ENCODE measurements at places on chromosomes 5 and 9.

GRCh38 chr9:82117026-82117811 is 128.6 kb downstream of the SPATA31D1 start:
- DNase-seq: peak; percentile 72

- DNase-seq: no peak
Measured at GRCh38 chr5:149641000-149641576, 59.8 kb downstream of the ARHGEF37 start.

GRCh38 chr9:113481176-113481787 is 17.8 kb downstream of the RGS3 start:
- no peak for DNase-seq

DNA sequence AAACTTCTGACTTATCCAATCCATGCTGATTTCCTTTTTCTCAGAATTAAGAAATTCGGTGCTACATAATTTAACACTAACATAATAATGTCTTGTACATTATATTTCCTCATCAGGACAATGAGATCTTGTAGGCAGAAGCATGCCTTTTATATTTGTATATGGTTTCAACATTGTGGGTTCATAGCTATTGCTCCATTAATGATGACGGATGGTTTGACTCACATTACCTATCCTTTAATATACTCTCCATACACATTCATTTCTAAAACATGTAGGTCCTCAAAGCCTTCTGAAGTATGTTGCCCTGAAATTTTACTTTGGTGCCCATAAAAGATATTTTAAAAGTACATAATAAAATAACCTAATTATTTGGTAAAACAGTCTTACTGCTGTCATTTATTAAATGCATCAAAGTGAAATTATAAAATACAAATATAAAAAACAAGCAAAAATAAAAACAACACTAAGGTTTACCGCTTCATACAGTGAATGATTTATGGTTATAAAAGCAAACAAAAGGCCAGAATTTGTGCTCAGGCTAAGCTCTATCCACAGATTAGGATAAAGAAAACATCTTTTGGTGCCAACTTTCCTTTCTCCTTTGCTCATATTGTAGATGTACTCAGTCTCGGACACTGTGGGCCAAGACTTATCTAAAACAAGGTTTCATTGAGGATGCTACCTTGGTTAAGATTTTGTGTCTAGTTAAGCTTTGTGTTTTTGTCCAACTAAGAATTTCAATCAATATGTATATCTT is 61.2 kb upstream of the GCNT4 start:
- no peak for DNase-seq

DNA sequence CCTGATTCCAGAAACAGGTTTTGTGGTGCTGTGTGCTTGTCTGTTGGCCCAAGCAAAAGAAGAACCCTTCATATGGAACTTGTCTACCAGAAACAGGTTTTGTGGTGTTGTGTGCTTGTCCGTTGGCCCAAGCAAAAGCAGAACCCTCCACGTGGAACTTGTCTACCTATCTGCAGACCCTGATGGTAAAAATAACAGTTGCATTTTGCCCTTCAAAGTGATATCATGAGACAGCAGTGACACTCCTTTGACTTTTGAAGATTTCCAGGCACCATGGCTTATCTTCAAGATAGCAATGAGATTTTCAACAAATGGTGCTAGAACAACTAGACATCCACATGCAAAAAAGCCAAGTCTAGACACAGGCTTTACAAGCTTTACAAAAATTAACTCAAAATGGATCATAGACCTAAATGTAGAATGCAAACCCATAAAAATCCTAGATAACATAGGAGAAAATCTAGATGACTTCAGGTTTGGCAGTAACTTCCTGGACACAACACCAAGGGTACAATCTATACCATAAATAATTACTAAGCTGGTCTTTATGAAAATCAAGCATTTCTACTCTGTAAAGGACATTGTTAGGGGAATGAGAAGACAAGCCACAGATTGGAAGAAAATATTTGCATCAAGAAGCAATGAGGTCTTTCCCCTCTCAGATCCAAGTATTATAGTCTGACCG is 16.8 kb downstream of the MACROH2A1 start:
- DNase-seq: no peak

GRCh38 chr5:137888863-137889759 is at the start of gene PKD2L2:
Gene PKD2L2, plus strand, starts transcription at chr5:137889457. Its CDS starts 35 bp downstream, at chr5:137889492.
- DNase-seq: peak; percentile 45

GRCh38 chr9:16343249-16344237 is 526.9 kb downstream of the BNC2 start:
- no peak for DNase-seq

- DNase-seq: no peak
Measured at GRCh38 chr9:89710697-89711096, 105.9 kb downstream of the GADD45G start.

- no peak for DNase-seq
Measured at GRCh38 chr5:180642181-180642775, 7.1 kb downstream of the FLT4 start.

GRCh38 chr9:31820426-31820825 is 564.0 kb upstream of the ACO1 start:
- no peak for DNase-seq

- no peak for DNase-seq
Measured at GRCh38 chr5:89260254-89260653, 377.3 kb upstream of the MEF2C start.

DNA sequence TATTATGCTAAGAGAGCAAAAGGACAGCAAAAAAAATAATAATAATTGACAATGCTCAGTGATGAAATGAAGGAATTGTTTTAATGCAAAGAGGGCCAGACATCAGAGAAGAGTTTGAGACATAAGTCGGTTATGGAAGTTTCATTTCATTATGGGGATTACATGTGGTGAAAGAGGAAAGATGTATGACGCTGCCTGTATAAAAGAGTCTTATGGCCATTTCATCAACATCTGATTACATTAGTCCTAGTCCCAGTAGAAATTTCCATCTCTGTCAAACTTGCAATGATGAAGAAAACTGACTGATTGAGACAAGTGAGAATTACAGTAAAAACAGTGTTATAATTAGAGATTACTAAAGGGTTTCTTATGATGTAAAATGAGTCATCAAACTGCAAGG is 900.6 kb upstream of the CDH9 start:
- DNase-seq: no peak

GRCh38 chr5:154570572-154571324 is 92.7 kb upstream of the HAND1 start:
- no peak for DNase-seq

GRCh38 chr9:84966876-84967830 is 297.6 kb downstream of the NTRK2 start:
- no peak for DNase-seq

DNA sequence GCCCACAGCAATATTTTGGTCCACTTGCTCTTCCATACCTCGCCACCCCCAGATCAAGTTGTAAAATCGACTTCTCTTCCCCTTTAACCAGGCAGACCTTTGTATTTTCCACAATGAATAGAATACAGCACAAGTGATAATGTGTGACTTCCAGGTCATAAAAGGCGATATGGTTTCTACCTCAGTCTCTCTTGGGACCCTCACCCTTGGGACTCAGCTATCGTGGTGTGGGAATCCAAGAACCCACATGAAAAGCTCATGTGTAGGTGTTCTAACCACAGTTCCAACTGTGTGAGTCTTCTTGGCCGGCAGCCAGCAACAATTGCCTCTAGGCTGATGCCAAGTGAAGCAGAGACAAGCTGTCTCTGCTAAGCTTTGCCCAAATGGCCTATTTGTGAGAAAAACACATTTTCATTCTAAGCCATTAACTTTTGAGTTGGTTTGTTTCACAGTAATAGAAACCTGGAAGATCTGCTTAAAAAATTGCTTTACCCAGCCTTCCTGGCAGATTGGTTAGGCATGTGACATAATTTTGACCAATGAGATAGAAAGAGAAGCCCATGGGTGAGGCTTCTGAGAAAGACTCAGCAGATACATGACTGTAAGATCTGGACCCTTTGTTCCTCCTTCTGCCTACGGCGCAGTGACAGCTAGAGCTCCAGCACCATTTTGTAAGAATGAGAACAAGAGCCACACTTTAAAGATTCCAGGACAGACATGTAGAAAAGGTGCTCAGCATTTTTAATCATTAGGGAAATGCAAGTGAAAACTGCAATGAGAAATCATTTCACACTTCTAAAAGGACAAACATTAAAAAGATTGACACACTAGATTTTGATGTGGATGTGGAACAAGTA is 18.3 kb upstream of the MLLT3 start:
- no peak for DNase-seq

DNA sequence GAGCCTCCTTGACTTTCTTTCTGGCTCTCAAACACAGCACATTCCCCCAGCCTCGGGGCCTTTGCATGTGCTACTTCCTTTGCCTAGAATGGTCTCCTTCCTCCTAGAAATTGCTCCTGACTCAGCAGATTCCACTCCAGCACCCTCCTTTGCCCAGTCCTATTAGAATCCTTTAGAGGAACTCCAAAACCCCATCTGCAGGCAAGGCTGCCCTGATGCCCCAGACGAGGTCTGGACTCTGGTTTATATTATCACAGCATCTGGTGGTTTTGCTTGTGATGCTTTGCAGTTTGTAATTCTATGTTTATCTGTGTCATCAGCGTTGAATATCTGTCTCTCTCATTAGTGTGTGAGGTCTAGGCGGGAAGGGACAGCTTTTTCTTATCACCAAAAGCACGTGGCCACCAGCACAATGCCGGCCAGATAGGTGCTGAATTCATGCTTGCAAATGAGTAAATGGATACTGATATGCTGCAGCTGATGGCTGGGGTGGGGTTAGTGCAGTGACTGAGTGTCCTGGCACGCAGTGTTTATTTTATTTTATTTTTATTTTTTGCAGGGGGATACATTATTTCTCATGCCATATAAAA is 30.0 kb upstream of the ANKH start:
- peak; percentile 67 for DNase-seq

DNA sequence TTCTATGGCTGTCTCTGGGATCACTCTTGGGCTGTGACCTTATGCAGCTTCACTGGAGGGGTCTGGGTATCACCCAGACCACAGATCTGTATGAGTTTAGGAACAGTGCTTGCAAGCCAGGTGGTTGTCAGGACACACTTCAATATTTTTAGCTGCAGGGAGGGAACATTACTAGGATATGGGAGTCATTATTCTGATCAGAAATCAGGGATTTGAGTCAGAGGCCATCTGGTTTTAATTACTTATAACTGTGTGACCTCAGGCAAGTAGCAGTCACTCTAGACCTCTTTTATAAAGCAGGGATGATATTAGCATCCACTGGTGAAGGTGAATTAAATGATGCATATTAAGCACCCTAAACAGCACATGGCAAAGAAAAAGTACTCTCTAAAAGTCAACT is 60.1 kb upstream of the NMUR2 start:
- no peak for DNase-seq

DNA sequence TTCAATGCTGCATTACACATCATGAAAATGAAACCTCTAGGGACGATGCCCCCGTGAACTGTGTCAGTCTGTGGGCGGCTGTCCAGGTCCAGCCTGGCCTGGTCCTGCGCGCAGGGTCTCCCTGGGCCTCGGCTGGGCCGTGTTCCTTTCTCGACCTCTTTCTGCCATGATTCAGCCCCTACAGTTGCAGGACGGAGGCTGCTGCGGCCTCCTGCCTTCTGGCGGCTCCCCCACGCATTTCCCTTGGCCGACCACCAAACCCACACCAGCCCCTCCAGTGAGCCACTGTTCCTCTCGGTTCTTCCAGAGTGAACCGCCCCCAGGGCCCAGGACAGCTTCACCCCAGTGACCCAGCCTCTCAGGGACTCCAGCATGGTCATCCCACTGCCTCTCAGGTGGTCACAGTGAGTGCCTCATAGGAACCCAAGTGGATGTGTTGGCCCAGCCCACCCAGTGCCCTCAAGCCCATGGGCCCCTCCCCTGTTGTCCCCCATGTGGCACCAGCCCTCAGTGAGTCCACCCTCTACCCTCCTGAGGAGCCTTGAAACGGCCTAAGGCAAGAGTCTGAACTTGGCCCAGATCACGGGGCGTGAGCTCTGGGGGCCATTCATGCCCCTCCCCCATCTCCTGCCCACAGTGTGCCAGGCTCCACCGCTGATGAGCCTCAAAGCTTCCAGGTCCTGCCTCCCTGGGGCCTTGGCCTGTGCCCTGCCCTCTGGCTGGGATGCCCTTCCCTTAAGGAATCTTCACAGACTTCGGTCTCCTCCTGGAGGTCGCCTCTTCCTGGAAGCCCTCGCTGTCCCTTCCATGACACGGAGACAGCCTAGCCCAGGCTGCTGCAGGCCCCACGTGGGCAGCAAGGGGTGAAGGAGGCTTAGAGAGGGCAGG is 10.0 kb upstream of the CLIC3 start:
- no peak for DNase-seq

GRCh38 chr9:109411798-109412352 is 86.2 kb downstream of the PTPN3 start:
- peak; percentile 14 for DNase-seq

DNA sequence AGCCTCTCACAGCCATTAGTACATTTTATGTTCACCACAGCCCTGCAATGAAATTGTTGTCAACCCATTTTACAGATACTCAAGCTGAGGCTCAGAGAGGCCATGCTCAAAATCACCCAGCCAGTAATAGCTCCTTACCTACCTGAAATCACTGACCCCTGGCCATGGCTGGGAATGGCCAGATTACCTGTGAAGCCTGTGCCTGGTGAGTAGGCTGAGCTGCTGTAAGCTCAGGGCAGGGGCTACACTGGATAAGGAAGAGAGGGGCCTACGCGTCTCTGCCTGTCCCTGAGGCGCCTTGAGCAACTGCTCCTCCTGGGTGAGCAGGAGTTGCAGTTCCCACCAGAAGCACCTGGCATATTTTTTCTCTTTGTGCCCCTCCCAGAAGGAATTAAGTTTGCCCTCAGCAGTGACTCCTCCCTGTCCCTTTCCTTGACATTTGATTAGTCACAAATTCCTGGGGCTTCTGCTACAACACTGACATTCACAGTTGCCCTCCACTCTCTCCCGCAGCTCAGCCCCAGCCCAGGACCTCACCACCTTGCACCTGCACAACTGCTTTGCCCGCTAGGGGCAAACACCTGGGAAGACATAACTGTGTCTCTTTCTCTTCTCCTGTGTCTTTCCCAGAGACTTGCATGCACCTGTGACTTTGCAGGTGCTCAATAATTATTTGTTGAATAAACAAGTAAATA is 5.7 kb downstream of the CLTB start:
- no peak for DNase-seq

GRCh38 chr9:135617991-135618411 is 21.3 kb downstream of the GLT6D1 start:
- no peak for DNase-seq

DNA sequence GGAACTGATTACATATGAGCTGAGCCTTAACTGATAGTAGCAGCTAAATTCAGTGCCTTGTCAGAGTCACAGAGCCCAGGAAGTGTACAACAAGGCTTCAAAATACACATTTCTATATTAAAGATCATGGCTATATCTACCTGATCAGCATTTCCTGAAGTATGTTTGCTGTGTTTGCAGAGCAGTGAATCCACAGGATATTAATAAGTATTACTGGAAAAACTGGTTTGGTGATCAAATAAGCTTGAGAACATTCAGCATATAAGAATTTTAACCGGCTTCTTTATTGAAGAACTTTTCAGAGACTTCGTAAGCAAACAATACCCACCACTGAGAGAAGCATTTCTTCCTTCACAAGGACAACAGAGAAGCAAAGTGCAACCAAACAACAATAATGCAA is 227.0 kb downstream of the ELAVL2 start:
- no peak for DNase-seq

DNA sequence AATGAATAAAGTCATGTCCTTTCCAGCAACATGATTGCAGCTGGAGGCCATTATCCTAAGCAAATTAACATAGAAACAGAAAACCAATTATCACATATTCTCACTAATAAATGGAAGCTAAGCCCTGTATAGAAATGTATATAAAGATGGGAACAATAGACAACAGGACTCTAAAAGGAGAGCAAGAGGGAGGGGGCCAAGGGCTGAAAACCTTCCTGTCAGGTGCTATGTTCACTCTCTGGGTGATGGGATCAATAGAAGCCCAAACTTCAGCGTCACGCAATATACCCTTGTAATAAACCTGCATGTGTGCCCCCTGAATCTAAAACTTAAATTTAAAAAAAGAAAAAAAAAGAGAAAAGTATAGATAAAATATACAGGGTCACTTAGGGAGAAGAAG is 163.7 kb upstream of the ACO1 start:
- no peak for DNase-seq

Measured in AG09319 (cell line).